ENCODE measurements at places on chromosomes 1 and 21. TPM values are rescaled to one million over a fixed set of nuclear protein-coding genes. Genes with fewer than 3 reads are reported as not detected.

CLCA1 gene
- not detected for total RNA-seq

TRAPPC3 gene
- total RNA-seq: 56.7 TPM

ZNF648 gene
- not detected for total RNA-seq

BTBD8 gene
- 2.9 TPM for total RNA-seq

C1QA gene
- total RNA-seq: not detected

MAP10 gene
- 0.86 TPM for total RNA-seq

- H3K27me3 ChIP-seq: no peaks in the 10 kb centered on the region
- no peak for DNase-seq
- H3K4me3 ChIP-seq: no peak overlapping the region
- H3K27ac ChIP-seq: no peak overlapping the region
- H3K4me1 ChIP-seq: no peaks in the 10 kb centered on the region
- H3K36me3 ChIP-seq: no peaks in the 10 kb centered on the region
Measured at GRCh38 chr21:33698087-33698860, 56.0 kb downstream of the ITSN1 start.

GRCh38 chr1:24414775-24415333 lies 748 bp upstream of the NIPAL3 start:
- peak overlapping the region; percentile 73 for H3K27ac ChIP-seq
- peaks cover 12% of the 10 kb centered on the region for H3K36me3 ChIP-seq
- peaks cover 46% of the 10 kb centered on the region for H3K4me1 ChIP-seq
- DNase-seq: no peak
- H3K27me3 ChIP-seq: no peaks in the 10 kb centered on the region

GRCh38 chr1:151596166-151596953 lies 15.5 kb upstream of the SNX27 start:
- peaks cover 3% of the 10 kb centered on the region for H3K27me3 ChIP-seq
- H3K4me1 ChIP-seq: peaks cover 9% of the 10 kb centered on the region
- DNase-seq: no peak
- no peak overlapping the region for H3K27ac ChIP-seq
- H3K36me3 ChIP-seq: no peaks in the 10 kb centered on the region

GRCh38 chr1:156689953-156690674 lies 12.9 kb upstream of the NES start:
- peaks cover 58% of the 10 kb centered on the region for H3K27me3 ChIP-seq
- H3K4me1 ChIP-seq: peaks cover 10% of the 10 kb centered on the region
- H3K4me3 ChIP-seq: no peak overlapping the region
- no peak for DNase-seq

GRCh38 chr1:147853391-147853790 lies 49.2 kb upstream of the GJA8 start:
- H3K4me3 ChIP-seq: no peak overlapping the region
- peaks cover 5% of the 10 kb centered on the region for H3K27me3 ChIP-seq
- H3K36me3 ChIP-seq: no peaks in the 10 kb centered on the region
- H3K4me1 ChIP-seq: peaks cover 3% of the 10 kb centered on the region

DNA sequence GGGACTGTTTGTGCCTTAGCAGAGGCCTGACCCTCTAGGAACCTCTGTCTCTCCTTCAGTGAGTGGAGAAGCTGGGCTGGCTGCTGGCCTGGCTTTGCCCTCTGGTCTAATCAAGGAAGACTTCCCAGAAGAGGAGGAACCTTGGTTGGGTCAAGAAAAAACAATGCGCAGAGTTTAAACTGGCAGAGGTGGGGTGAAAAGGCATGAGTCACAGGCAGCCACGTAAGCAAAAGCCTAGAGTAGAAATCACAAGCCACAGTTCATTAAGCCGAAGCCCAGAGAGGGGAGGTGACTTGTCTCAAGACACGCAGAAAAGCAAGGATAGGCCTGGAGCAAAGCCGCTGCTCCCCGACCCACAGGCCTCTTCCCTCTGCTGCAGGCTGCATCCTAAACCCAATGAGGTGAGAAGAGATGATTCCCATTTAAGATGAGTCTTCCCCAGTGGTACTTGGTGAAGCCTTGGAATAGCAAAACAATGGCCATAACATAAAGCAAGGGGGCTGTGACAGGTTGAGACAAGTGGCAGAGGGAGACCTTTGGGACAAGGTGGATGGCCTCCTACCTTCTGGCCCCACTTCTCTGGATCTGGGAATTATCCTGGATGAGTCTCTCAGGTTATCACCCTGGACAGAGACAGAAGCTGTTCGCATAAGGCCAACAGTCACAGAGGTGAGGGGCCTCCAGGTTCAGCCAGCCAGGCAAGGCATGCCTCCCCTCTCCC lies 7.7 kb downstream of the PDZK1IP1 start:
- peaks cover 27% of the 10 kb centered on the region for H3K27me3 ChIP-seq

Data from activated CD4-positive, alpha-beta memory T cell treated with anti-CD3 and anti-CD28 coated beads for 36 hours (primary cell).